ENCODE measurements at places on chromosomes 1 and 21. TPM values are rescaled to one million over a fixed set of nuclear protein-coding genes. Genes with fewer than 3 reads are reported as not detected.

Gene MMP23B
- polyA plus RNA-seq = 0.29 TPM

Gene LCE2B
- polyA plus RNA-seq = not detected

Gene PLPPR4
- polyA plus RNA-seq = 0.07 TPM

Gene PLPPR5
- not detected for polyA plus RNA-seq

Gene AADACL3
- not detected for polyA plus RNA-seq

Gene OLFM3
- not detected for polyA plus RNA-seq

Gene ZSCAN20
- polyA plus RNA-seq = 3.2 TPM

Gene PHC2
- 221 TPM for polyA plus RNA-seq

Gene MNDA
- 0.49 TPM for polyA plus RNA-seq

Gene VPS72
- polyA plus RNA-seq = 100 TPM

Gene FAM43B
- polyA plus RNA-seq = 0.05 TPM

Gene MXRA8
- polyA plus RNA-seq = 10.1 TPM

Gene WDR64
- polyA plus RNA-seq = not detected

Gene AJAP1
- polyA plus RNA-seq = 0.11 TPM

Gene KDF1
- not detected for polyA plus RNA-seq

Gene TEKT2
- 0.03 TPM for polyA plus RNA-seq

Gene HSD3B2
- not detected for polyA plus RNA-seq

Gene HES3
- polyA plus RNA-seq = not detected

Gene RGS5
- polyA plus RNA-seq = 31.0 TPM

Gene GNG4
- polyA plus RNA-seq = 0.41 TPM

Gene NBPF10
- 0.43 TPM for polyA plus RNA-seq

Gene SPOCD1
- polyA plus RNA-seq = 0.08 TPM

Gene TGFBR3
- polyA plus RNA-seq = 5.1 TPM

Gene REN
- polyA plus RNA-seq = not detected

Gene CFHR2
- polyA plus RNA-seq = not detected

Gene STRIP1
- 12.1 TPM for polyA plus RNA-seq

Gene ERICH3
- not detected for polyA plus RNA-seq

Gene CALML6
- polyA plus RNA-seq = 9.7 TPM

Gene CDK11A
- 16.8 TPM for polyA plus RNA-seq

Gene GJA8
- polyA plus RNA-seq = not detected

Gene RO60
- polyA plus RNA-seq = 29.7 TPM

Gene COL8A2
- 0.06 TPM for polyA plus RNA-seq

Measured in psoas muscle (tissue), 8 donors.